Stimulated activated CD8-positive, alpha-beta memory T cell treated with anti-CD3 and anti-CD28 coated beads, Interleukin-12 subunit alpha, Interleukin-12 subunit beta, amount 100 ng/mL, for 4 hours (primary cell): ENCODE measurements at places on chromosomes 7 and 10.

- DNase-seq, result no peak
These were observed 2.4 kb downstream of the PAPSS2 start for GRCh38 chr10:87661861-87662785.

GRCh38 chr10:47330366-47330765 lies 8.1 kb downstream of the GDF2 start:
- DNase-seq, result no peak

- no peak for DNase-seq
These were observed 501.9 kb downstream of the INHBA start for GRCh38 chr7:41201021-41201420.

- no peak for DNase-seq
These were observed 587.9 kb downstream of the PHTF2 start for GRCh38 chr7:78386520-78386919.

GRCh38 chr7:130324306-130324943 lies 20.2 kb upstream of the CPA5 start:
- no peak for DNase-seq

DNA sequence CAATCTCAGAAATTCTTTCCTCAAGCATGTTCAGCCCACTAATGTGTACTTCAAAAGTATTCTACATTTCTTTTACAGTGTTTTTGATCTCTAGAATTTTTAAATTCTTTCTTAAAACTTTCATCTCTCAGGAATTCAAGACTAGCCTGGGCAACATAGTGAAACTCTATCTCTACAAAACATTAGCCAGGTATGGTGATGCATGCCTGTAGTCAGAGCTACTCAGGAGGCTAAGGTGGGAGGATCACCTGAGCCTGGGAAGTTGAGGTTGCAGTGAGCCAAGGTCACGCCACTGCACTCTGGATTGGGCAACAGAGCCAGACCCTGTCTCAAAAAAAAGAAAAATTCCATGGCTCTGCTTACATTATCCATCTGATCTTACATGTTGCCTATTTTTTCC lies 5.0 kb upstream of the EGFR start:
- no peak for DNase-seq

DNA sequence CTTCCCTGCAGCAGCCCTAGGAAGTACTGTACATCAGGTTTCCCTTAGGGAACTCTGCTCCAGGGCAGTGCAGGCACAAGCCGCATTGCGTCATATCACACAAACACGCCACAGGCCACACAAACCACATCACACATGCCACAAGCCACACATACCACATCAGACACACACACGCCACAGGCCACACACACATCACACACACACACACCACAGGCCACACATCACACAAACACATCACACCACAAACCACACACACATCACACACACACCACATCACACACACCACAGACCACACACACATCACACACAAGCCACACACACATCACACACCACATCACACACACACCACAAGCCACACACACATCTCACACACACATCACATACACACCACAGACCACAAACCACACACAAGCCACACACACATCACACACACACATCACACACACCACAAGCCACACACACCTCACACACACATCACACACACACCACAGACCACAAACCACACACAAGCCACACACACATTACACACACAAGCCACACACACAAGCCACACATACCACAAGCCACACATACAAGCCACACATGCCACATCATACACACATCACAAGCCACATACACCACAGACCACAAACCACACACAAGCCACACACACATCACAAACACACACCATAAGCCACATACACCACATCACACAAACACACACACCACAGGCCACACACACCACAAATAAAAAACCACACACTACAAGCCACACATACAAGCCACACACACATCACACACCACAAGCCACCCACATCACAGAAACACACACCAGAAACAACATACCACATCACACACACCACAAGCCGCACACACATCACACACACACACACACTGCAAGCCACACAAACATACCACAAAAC lies 53.4 kb downstream of the TMEM209 start:
- DNase-seq, result no peak

DNA sequence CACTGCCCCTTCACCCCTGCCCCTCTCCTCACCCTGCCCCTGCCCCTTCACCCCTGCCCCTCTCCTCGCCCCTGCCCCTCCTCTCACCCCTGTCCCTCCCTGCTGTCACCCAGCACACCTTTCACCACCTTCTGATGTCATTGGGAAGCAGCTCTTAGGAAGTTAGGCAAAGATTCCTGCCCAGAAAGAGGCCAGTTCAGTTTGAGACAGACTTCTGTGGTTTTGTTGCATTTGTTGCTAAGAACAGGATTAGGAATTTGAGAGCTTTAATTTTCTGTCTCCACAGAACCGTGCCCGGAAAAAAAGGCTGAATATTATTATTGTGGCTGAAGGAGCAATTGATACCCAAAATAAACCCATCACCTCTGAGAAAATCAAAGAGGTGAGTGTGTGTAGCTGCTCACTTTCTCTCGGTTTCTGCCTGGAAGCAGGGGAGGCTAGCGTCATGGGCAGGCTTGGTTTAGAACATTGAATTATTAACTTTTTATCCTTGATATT lies 39.6 kb downstream of the PFKP start:
- no peak for DNase-seq

GRCh38 chr7:140724706-140725105 lies 28.2 kb downstream of the NDUFB2 start:
- no peak for DNase-seq

- no peak for DNase-seq
These were observed 12.1 kb upstream of the STK17A start for GRCh38 chr7:43570688-43571365.

DNA sequence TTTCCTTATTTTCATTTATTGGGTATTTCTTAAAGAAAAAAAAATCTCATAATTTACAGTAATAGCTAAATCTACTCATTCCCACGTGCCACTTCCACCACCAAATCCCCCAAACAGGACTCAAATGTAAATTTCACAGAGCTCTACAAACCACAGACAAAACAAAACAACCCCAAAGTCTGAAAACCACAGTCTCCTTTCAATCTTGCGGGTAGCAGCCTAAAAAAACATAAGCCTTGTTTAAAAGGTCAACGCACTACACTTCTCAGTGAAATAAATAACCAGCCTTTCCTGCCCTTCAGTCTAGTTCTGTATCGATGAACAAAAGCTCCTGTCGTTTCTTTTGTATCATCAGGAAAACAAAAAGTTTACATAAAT lies 121.8 kb upstream of the AFAP1L2 start:
- no peak for DNase-seq

GRCh38 chr7:22601408-22601807 lies 101.4 kb upstream of the STEAP1B start:
- no peak for DNase-seq

DNA sequence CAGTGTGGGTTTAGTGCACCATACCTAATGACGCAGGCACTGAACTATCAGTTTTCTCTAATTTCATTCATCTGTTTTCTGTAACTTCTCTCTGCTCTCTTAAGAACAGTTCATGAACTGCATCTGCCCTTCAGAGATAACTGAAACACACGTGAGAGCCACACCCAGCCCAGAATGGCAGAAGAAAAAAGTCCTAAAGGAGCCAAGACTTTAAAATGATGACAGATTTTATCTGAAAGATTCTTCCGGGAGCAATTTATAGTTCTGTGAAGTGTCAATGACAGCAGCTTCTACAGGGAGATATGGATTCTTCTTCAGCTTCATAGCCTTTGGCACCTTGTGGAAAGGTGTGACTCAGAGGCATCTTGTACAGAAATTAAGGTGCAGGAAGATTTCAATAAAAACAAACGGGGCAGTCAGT lies 211.5 kb upstream of the SLC26A5 start:
- DNase-seq, result no peak

GRCh38 chr10:24201503-24202180 lies 7.3 kb upstream of the KIAA1217 start:
- DNase-seq, result no peak

GRCh38 chr10:91974960-91975359 lies 51.4 kb downstream of the BTAF1 start:
- no peak for DNase-seq

GRCh38 chr7:156497776-156498509 lies 142.6 kb upstream of the RNF32 start:
- no peak for DNase-seq

- DNase-seq, result no peak
These were observed 225.9 kb downstream of the TRIL start for GRCh38 chr7:28732071-28732869.

GRCh38 chr7:155941688-155942087 lies 129.4 kb upstream of the SHH start:
- DNase-seq, result no peak

- no peak for DNase-seq
These were observed 39.3 kb downstream of the FAM13C start for GRCh38 chr10:59323036-59323459.

DNA sequence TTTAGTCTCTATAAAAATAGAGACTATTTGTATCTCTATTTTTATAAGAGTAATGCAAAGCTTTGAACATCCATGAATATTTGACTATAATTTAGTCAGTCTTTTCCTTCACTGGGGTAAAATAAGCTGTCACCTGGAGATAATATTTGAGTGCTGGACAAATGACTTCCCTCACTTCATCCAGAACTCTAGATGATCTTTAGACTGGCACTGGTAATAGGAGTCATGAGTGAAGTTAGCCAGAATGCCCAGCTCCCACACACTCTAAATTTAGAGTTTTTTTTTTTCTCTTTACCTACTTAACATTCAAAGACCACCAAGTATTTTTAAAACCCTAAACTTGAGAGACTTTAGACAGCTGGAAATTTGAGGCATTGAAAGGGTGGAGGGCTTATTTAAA lies 100.7 kb downstream of the LSMEM1 start:
- no peak for DNase-seq

- no peak for DNase-seq
These were observed 2.9 kb upstream of the MIOS start for GRCh38 chr7:7563813-7564212.

DNA sequence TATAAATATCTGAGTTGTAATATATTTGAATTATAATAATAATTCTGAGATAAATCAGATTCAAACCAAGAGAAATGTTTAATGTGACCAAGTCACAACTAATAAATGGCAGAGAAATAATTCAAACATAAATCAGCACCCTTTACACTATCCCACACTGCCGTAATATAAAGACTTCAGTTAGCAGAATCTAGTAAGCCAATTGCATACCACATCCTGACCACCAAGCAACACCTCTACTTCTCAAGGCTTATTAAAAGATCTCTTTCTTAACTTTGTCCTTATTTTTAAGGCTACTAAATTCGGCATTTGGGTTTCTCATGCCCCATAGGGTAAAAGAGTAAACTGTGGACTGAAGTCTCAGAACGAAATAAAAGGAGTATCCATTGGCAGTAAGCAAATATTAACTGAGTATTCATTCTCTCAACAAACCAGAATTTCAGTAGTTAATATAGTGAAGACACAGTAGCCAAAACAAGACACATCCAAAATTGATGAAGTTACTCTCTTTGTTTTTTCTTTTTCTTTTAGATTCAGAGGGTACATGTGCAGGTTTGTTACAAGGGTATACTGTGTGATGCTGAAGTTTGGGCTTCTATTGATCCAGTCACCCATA lies 14.8 kb downstream of the ACBD5 start:
- no peak for DNase-seq

GRCh38 chr10:97270523-97271154 lies 21.8 kb downstream of the ARHGAP19 start:
- DNase-seq, result no peak

GRCh38 chr10:21194510-21194993 lies 297.4 kb upstream of the NEBL start:
- DNase-seq, result no peak

- no peak for DNase-seq
These were observed 15.6 kb downstream of the HIBADH start for GRCh38 chr7:27647046-27647445.

GRCh38 chr7:139687980-139688632 lies 89.7 kb downstream of the HIPK2 start:
- no peak for DNase-seq

GRCh38 chr10:97701438-97702069 lies 12.0 kb upstream of the MARVELD1 start:
- no peak for DNase-seq

GRCh38 chr7:30411897-30412296 lies 66.7 kb downstream of the NOD1 start:
- no peak for DNase-seq

DNA sequence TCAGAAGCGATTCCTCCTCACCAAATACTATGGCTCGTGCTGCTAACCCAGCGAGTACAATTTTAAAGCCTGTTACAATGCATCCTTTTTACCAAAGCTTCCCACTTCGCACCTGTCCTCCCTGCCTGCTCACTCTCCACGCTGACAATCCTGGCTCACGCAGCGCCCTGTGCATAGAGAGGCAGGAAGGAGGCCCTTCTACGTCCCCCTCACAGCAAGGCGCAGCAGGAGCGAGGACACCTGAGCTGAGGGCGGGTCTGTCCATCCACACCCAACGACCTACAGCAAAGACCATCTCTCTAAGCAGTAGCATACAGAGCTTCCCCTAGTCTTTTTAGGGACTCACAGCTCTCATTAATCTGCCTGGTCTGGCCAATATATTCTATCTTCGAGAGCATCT lies 46.0 kb downstream of the MKI67 start:
- DNase-seq, result no peak

DNA sequence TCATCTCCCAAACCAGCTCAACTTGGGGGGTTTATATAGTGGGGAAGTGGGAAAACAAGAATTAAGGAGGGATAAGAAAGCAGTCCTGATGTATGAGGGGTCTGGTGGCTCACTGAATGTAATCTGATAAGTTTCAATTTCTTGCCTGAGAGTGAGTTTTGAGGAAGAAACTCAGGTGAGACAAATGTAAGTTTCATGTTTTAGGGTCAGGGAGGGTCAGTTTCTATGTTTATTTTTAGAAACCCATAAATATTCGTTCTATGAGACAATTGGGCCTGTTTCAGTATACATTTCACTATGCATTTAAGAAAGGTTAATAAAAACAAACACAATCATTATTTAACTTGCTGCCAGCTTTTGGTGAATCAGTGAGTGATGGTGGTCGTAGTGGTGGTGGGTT lies 128.0 kb upstream of the MBL2 start:
- no peak for DNase-seq

DNA sequence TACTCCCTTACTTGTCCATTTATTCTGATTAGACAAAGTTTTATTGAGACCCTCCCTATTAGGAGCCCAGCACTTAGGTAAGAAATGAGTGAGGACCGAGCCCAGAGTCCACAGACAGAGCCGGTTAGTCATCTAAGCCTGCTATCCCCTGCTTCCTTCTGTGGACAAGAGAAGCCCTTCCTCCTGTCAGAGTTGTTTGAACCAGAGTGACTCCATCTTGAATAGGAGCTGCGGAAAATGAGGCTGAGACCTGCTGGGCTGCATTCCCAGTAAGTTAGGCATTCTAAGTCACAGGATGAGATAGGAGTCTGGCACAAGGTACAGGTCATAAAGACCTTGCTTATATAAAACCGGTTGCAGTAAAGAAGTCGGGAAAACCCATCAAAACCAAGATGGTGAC lies 109.1 kb downstream of the CPXM2 start:
- DNase-seq, result no peak
